Activated CD4-positive, alpha-beta T cell treated with anti-CD3 and anti-CD28 coated beads for 1 hour (primary cell): ENCODE measurements at places on chromosomes 16 and 17.

- no peak for DNase-seq
Observed at GRCh38 chr16:83629426-83629825, 178.4 kb upstream of the HSBP1 start.

DNA sequence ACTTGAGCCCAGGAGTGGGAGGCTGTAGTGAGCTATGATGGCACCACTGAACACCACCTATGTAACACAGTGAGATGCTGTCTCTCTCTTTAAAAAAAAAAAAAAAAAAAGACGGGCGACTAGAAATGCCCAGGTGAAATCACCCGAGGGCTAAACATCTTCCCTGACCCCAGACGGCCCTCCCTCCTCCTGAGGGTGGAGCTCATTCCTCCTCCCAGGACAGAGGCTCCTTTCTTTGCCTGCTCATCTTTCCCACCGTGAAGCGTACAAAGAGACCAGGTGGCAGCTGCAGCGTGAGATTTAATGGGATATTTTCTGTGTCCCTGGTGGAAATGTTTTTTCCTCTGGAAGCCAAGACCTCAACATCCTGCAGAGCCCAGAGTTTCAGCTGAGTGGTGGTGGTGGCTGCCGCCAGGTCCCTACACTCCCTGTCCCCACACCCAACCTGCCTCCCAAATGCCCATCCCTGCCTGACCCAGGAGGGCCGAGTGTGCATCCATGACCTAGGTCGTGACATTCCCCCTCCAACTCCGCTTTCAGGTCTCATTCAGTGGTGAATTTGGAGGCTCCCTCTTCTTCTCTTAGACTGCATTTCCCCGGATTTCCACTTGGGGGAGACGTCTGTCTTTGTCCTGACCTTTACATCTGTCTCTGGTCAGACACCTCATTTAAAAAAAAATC is 14.4 kb upstream of the GPRC5B start:
- no peak for DNase-seq

GRCh38 chr16:67546761-67547422 is 15.4 kb upstream of the CTCF start:
- DNase-seq: peak; percentile 67

- DNase-seq: no peak
Observed at GRCh38 chr16:1043881-1044451, 28.6 kb upstream of the SSTR5 start.

- no peak for DNase-seq
Observed at GRCh38 chr17:27442702-27443101, 13.5 kb upstream of the KSR1 start.

GRCh38 chr16:67105881-67106280 is 3.9 kb upstream of the PHAF1 start:
- DNase-seq: no peak

DNA sequence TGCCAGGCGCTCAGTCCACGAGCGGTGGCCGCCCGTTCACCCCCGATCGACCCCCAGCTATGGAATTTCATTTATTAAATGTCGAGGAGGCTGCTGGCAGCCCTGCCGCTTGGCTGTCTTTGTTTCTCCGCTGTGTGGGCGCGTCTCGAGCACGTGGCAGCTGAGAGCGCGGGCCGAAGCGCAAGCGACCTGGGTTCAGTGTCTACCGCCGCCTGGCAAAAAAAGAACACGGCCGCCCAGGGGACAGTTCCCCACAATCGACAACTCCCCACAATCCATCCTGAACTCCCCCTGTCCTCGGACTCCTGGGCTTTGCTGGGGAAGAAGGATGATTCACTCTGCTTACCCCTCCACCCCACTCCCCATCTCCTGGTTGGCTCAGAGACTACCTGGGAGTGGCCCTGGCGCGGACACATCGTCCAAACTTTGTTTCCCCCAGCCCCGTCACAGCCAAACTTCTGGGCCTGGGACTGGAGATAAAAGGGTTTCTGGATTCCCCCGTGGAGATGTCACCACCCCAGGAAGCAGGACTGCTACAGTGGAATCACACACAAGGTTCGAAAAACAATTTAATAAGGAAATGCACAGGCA is 1.7 kb upstream of the ANKRD13B start:
- no peak for DNase-seq

DNA sequence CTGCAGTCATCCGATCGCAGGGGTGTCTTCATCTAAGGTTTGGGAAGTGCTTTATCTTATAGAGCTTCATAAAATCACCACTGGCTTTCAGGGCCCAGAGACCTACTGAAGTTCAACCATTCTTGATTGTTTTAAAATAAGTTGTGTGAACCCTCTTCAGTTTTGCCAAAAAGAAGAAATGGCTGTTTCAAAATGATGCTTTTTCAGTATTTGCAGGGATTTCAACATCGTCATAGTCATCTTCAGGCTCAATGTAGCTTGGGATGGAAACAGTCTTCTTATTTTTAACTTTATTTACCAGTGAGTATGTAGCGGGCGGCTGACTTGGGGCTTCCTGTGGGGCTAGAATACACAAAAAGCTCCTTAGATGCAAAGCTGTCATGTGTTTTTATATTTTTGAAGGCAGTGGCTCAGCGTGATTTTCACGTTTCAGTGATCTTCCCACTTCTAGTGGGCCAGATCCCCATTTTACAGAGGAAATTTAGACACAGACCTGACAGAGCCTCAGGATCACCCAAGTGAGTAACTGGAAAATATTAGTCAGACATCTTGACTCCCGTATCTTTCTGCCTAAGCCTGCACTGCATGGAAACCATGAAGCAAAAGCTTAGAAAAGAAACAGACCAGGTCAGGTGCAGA is 19.1 kb upstream of the ZNF594 start:
- no peak for DNase-seq

DNA sequence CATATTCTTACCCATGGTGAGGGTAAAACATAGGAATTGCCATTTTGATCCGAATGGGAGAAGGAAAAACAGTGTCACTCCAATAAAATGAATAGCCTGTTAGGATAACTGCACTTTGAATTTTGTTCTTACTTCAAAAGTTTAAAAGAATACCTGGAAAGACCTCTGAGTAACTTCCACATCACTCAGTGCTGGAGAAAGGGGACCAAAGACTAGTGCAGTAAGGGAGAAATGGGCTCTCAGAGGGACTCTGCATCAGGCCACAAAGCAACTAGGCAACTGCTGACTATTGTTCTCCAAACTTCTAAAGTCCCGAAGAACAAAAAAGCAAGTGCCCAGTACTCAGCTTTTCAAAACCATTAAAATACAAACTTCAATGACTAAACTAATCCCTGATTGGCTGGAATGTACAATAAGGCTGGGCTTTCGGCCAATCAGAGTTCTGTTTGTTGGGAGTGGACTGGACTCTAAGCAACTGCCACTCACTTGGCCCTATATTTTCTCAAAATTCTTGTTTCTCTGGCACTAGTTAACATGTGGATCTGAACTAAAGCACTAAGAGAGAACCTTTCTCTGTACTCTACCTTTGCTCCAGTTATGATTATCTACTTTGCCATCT is 6.2 kb downstream of the DNAJC7 start:
- no peak for DNase-seq

DNA sequence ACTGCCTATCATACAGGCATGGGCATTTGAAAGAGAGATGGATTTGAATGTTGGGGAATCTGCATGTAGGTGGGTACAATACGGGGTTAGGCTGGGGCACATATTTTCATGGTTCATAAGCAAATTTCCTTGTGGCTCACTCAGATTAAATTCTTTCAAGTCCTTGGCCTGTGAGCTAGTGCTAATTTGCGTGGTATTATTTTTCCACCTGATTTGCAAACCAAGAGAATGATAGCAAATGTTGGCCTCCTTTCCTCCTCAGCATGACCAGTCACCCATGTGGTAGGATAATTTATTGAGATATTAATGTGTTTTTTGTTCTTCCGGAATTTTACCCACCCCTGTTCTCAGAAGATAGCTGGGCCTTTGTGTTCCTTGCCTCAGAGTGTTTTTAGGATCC is 22.9 kb downstream of the FAM20A start:
- DNase-seq: no peak

DNA sequence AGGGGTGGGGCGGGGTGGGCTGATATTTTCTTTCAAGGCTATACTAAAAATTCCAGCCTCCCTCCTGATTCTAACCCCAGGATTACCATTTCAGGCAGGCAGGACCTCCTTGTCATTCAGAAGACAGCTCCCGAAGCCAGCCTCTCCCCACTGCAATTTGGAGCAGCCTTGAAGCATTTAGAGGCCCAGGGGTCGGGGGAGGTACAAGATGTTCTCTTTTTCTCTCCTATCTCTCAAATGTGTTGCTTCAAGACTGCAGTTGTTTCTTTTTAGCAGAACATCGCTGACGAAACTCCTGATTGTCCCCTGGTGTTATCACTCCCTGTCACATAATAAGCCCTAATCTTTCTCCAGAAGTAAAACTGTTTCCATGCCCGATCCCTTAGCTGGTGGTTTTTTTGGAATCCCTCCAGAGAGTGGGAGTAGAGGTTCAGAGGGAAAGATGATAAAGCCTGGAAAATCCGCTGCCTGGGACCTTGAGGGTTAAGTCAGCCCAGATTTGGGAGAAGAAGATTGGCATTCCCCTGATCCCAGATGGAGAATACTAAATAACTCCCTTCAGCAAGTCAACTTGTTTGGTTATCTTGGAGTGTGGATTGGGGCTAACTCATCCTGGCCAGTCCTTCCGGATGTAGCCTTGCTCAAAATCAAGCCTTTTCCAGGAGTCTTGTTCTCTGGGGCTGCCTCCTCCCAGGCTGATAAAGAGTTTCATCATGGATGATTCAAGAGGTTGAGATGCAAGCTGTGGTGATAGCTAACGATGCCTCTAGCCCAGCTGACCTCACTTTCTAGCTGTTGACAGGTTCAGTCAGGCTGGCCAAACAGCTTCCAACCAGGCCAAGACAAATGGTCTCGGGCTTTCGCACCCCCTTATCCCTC is 71.3 kb downstream of the SOX9 start:
- DNase-seq: no peak

GRCh38 chr17:69227541-69227940 is 1.1 kb downstream of the ABCA10 start:
- no peak for DNase-seq

- DNase-seq: no peak
Observed at GRCh38 chr17:16989230-16989952, 17.5 kb upstream of the TNFRSF13B start.

GRCh38 chr16:84482001-84482891 is 22.2 kb downstream of the MEAK7 start:
- no peak for DNase-seq

DNA sequence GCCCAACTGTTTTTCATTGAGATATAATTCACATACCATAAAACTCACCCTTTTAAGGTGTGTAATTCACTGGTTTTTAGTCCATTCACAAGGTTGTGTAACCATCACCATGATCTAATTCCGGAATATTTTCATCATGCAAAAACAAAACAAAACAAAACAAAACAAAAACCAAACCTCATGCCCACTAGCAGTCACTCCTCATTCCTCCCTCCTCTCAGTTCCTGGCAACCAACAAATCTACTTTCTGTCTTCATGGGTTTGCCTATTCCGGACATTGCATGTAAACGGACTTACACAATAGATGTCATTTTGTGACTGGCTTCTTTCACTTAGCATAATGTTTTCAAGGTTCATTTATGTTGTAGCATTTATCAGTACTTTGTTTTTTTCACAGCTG is 4.5 kb upstream of the NOD2 start:
- no peak for DNase-seq

- DNase-seq: no peak
Observed at GRCh38 chr17:8518850-8519249, 83.2 kb downstream of the NDEL1 start.

- peak; percentile 27 for DNase-seq
Observed at GRCh38 chr17:17749921-17750320, 68.7 kb downstream of the RAI1 start.
